Body of pancreas (tissue), 4 donors: ENCODE measurements at places on chromosomes 1 and 21.

DNA sequence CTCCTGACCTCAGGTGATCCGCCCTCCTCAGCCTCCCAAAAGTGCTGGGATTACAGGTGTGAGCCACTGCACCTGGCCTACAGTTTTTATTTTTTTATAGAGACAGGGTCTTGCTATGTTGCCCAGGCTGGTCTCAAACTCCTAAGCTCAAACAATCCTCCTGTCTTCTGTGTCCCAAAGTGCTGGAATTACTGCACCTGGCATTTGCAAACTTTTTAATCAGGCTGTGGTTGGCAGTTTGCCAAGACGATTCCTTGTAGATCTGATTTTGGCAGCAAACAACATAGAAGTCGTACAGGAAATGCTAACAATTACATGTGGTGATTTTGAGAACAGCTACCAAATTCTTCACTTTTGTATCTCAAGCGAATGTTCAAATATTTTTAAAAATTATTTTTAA is 10.1 kb downstream of the RBP7 start:
- peak; percentile 69 for DNase-seq

DNA sequence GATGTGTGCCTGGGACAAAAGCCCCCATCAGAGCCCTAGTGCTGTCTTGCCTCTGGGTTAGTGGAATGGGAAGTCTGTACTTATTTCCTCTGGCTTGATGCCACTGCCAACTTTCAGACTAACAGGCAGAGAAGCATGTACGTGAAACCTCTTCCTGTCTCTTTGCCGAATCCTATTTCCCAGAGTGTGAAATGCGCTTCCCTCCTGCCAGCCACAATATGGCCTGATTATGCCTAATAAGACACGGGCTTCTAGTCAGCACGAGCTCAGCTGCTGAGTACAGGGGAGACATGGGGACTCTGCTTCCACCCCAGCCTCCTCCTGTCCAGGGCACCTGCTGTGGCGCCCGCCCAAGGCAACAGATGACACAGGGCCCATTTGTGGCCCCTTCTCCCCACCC is 111.4 kb downstream of the KCND3 start:
- DNase-seq, result no peak

GRCh38 chr1:55951291-55951690 is 628.1 kb downstream of the PLPP3 start:
- no peak for DNase-seq

GRCh38 chr1:191609305-191609704 is 549.0 kb upstream of the RGS18 start:
- DNase-seq, result no peak

GRCh38 chr1:118661769-118662320 is 326.3 kb downstream of the TBX15 start:
- no peak for DNase-seq

DNA sequence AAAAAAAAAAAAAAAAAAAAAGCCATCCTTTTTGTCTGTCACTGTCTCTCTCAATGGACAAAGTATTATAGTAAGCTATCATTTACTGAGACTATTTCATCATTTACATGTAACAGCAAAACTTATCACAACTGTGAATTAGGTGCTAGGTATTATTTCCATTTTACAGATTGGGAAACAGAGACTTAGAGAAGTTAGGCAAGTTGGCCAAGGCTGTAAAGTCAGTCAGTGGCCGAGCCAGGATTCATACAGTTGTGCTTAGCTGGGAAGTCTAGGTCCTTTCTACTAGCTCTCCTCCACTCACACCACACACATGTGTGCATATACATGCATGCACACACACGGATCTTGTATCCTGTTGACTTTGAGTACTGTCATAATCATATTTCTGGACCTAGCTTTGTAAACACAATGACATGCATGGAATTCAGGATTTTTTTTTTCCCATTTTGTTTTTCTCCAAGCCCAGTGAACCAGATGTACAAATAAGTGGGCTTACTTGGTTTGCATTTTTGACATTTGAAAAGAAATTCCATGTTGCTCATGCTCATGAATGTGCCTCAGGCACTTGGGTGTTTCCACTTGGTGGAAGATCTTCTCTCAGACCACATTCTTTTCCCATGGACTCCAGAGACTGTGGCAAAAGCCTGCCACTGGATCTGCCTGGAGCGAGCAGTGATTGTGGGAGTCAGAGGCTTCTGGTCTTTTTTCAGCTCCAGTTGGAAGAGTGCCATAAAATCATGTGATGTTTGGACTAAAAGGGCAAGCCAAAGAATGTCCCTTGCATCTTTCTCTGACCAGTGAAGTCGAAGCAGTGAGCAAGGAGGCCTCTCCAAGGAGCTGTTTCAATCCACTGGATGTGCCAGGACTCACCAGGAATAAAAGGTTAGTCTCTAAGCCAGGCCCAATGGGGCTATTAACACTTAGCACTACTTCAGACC is 61.7 kb upstream of the DNAJC6 start:
- DNase-seq, result no peak

- DNase-seq, result no peak
Observed at GRCh38 chr1:38101037-38101785, 54.6 kb upstream of the POU3F1 start.

GRCh38 chr1:87927391-87928280 is 599.0 kb downstream of the LMO4 start:
- no peak for DNase-seq

DNA sequence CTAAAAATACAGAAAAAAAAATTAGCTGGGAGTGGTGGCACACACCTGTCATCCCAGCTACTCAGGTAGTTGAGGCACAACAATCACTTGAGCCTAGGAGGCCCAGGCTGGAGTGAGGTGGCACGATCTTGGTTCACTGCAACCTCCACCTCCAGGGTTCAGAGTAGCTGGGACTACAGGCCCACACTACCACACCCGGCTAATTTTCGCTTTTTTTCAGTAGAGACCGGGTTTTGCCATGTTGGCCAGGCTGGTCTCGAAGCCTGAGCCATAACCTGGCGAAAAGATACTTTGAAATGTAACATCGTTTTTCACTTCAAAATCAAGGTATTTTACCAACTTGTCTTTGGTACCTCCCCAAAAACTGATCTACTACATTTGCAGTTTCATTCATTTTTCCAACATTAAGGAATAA is 6.1 kb downstream of the GAS5 start:
- no peak for DNase-seq

DNA sequence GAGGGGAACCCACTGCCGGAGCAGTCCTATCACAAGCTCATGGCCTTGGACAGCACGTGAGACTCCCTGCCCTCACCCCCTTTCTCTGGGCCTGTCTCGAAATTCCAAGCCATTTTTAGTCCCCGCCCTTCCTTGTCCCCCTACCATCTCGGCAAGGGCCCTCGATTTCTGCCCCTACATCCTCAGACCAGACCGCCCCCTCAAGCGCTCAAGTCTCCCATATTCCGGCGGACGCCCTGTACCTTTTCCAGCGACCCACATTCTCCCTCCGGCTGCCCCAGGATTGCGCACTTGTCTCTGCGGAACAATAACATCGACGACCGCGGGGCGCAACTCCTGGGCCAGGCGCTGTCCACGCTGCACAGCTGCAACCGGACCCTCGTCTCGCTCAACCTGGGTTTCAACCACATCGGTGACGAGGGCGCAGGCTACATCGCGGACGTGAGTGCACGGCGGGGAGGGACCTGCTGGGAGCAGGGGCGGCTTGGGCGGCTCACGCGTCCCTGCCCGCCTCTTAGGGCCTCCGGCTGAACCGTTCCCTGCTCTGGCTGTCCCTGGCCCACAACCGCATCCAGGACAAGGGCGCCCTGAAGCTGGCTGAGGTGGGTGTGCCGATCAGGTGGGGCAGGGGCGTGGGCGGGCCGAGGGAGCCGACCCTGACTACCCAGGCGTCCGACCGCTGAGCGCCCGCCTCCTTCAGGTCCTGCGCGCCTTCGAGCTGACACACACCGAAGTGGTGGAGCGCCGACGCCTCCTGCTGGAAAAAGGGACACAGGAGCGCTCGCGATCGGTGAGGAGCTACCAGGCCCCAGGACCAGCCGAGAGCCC is 7.0 kb downstream of the LRRC71 start:
- peak; percentile 67 for DNase-seq

DNA sequence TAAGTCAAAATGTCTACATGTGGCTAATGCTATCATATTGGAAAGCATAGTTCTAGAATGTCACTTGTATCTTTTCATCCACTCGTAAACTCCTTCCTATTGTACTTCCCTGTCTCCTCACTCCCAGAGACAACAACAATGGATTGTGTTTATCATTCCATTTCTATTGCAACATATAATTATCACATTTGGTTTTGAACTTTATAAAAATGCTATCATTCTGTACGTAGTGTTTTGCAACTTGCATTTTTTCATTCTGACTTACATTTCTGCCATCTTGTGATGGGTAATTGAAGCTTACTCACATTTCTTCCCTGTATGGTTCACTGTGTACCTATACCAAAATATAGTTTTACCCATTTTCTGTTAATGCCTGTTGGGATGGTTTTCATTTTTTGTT is 14.5 kb upstream of the CSF3R start:
- no peak for DNase-seq

GRCh38 chr1:210236840-210237409 is 4.3 kb downstream of the SERTAD4 start:
- peak; percentile 33 for DNase-seq

GRCh38 chr1:27475720-27476119 is 14.2 kb downstream of the WASF2 start:
- no peak for DNase-seq

GRCh38 chr1:72137656-72138055 is 144.7 kb downstream of the NEGR1 start:
- no peak for DNase-seq

GRCh38 chr1:193338194-193338593 is 151.8 kb upstream of the B3GALT2 start:
- no peak for DNase-seq

DNA sequence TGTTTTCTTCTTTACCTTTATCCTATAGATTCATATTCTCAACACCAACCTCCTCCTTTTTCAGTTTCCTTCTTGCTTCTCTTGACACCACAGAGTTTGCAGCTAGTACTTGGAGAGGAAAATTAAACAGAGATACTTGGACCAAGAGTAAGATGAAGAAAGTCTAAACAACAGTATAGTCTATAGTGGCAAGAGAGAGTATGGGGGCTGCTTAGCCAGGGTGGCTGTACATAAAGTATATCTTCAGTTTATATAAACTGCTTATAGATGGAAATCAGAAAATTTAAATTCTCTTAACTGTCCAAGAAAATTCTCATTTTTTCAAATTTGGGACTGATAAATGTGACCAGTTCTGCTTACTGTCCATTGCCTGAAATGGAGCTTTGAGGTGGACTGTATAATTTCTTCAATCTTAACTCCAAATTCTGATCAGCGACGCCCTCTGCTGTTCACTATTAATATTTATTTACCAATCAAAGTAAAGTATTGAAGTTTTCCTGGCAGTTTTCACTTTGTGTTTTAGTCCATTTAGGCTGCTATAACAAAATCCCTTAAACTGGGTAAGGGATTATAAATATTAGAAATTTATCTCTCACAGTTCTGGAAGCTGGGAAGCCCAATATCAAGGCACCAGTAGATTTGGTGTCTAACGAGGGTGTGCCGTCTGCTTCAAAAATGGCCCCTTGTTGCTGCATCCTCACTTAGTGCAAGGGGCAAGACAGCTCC is 14.8 kb upstream of the METTL18 start:
- DNase-seq, result peak; percentile 14

GRCh38 chr1:113812661-113813135 is 422 bp upstream of the RSBN1 start:
- no peak for DNase-seq

- DNase-seq, result peak; percentile 87
Observed at GRCh38 chr1:211327346-211327921, 801 bp downstream of the TRAF5 start.

GRCh38 chr1:66938613-66939012 is 13.8 kb downstream of the MIER1 start:
- no peak for DNase-seq

- DNase-seq, result no peak
Observed at GRCh38 chr21:14687268-14687625, 141.1 kb upstream of the SAMSN1 start.

DNA sequence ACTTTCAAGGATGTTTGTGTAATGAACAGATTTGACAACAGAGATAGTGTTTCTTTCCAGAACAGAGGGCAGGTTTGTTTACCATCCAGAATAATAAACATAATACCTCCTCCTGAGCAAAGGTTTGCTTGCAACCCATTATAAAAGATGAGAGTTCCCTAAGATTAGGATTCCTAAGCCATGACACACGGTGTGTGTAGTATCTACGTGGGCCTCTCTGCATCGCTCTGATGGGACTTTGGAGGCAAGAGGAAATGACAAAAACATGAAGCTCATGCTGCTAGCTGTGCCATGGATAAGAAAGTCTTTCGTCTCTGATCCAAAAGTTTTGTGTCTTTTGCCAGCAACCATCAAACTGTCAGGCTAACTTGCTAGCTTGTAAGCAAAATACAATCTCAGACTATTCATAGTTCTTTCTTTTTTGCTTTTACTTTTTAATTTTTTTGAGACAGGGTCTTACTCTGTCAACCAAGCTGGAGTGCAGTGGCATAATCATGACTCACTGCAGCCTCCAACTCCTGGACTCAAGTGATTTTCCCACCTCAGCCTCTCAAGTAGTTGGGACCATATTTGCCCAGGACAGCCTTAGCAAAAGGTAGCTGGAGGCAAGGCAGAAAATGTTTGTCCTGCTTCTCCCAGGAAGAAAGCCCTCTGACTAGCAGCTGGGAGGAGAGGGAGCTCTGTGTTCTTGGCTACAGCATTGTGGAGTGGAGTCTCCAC is 81.1 kb downstream of the LHX4 start:
- DNase-seq, result no peak

DNA sequence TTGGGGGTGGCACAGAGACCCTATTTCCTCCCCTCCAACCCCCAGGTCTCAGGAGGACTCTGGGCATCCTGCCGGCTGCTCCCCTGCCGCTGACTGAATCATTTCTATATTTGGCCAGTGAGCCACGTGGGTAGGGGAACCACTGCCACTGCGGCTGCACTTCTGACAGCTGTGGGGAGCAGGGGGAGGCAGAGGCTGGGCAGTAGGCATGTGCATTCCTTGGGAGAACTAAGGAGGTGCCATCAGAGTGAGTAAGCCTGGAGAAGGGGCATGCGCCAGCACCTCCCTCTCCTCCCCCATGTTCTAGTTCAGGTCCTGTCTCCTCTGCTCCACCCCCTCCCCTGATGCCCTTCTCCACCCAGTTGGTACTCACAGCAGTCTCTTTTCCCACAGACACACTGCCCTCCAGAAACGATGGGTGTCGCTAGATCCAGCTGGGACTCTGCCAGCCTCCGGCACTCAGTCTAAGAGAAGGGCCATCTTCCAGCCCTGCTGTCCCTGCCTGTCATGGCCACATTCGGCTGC is 12.0 kb downstream of the PPFIA4 start:
- DNase-seq, result peak; percentile 41
